ENCODE measurements at places on chromosomes 16 and 17. TPM values are rescaled to one million over a fixed set of nuclear protein-coding genes. Genes with fewer than 3 reads are reported as not detected.

- DNase-seq = no peak
- H3K27me3 ChIP-seq = no peaks in the 10 kb centered on the region
- peaks cover 77% of the 10 kb centered on the region for H3K36me3 ChIP-seq
- no peak overlapping the region for H3K4me3 ChIP-seq
Observed at GRCh38 chr17:8469964-8470363, 34.3 kb downstream of the NDEL1 start.

DNA sequence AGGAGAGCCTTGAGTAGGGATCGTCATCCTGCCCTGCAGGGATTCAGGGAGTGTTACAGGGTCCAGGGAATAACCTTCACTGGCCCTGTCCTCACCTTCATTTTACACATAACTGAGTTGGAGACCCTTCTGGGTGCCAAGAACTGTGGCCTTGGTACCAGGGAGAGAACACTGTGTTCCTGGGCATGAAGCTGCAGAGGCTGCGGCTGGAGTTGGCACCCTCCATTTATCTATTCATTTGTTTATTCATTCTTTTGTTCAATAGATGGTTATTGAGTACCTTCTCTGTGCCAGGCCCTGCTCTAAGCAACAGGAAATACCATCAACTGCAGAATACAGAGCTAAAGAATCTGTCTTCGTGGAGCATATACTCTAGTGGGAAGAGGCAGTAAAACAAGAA is 6.7 kb downstream of the ABCC3 start:
- no peak overlapping the region for H3K4me3 ChIP-seq
- no peaks in the 10 kb centered on the region for H3K36me3 ChIP-seq
- H3K4me1 ChIP-seq = no peaks in the 10 kb centered on the region
- no peak for DNase-seq

GRCh38 chr16:359871-360697 is 7.6 kb upstream of the AXIN1 start:
- H3K4me1 ChIP-seq = peaks cover 3% of the 10 kb centered on the region
- no peak overlapping the region for H3K4me3 ChIP-seq
- H3K36me3 ChIP-seq = no peaks in the 10 kb centered on the region
- DNase-seq = no peak
- no peak overlapping the region for H3K27ac ChIP-seq
- H3K27me3 ChIP-seq = no peaks in the 10 kb centered on the region

GRCh38 chr17:34171245-34171818 is 83.8 kb upstream of the CCL2 start:
- H3K4me3 ChIP-seq = no peak overlapping the region
- no peaks in the 10 kb centered on the region for H3K27me3 ChIP-seq
- H3K36me3 ChIP-seq = no peaks in the 10 kb centered on the region
- H3K4me1 ChIP-seq = no peaks in the 10 kb centered on the region

Gene CCL1
- not detected for total RNA-seq

Gene ITGB4
- 252 TPM for total RNA-seq

Gene PYCARD
- total RNA-seq = 27.8 TPM

Gene SOX15
- 3.6 TPM for total RNA-seq
